Naive thymus-derived CD4-positive, alpha-beta T cell (primary cell): ENCODE measurements at places on chromosomes 12 and 14. TPM values are rescaled to one million over a fixed set of nuclear protein-coding genes. Genes with fewer than 3 reads are reported as not detected.

- no peaks in the 10 kb centered on the region for H3K4me1 ChIP-seq
- H3K4me3 ChIP-seq: no peak overlapping the region
- H3K36me3 ChIP-seq: no peaks in the 10 kb centered on the region
Measured at GRCh38 chr14:60196291-60196690, 31.1 kb upstream of the DHRS7 start.

GRCh38 chr14:66069830-66070541, 416.2 kb upstream of the CCDC196 start:
- no peak overlapping the region for H3K4me3 ChIP-seq
- DNase-seq: no peak
- H3K36me3 ChIP-seq: no peaks in the 10 kb centered on the region
- no peak overlapping the region for H3K27ac ChIP-seq
- H3K4me1 ChIP-seq: no peaks in the 10 kb centered on the region

DNA sequence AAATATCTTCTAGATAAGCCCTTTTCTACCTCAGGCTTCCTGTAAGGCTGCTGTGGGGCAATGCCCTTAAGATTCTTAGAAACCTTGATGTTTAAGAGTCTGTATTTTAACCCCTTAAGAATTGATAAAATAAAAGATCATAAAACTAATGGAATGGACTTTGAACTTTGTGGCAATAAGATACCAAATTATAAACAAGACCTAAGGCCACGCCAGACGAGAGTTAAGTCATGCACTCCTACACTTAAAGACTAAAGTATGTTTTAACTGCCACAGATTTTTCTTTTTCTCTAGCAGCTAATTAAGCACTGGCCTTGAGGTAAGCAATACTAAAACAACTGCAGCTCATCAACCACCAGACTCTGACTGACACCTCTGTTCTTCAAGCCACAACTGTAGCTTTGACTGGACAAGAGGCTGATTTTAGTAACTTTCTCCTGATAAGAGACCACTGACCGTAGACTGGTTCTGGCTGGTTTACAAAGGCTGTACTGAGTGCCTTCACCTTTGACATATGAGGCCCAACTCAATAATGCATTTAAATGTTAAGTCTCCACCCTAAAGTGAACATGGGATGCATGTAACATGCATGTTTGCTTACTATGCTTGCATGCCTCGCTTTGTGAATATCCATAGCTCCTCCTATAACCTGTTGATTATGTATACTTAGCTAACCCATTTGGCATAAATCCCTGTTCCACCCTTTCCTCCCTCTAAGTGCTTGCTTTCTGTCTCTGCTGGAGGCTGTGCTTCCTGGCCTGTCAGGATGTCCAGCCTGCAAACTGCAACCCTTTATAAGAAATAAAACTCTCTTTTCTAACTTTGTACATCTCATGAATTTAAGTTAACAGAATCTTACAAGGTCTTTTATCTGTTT, 71.9 kb downstream of the KLHL28 start:
- H3K36me3 ChIP-seq: no peaks in the 10 kb centered on the region
- H3K27ac ChIP-seq: no peak overlapping the region
- H3K4me3 ChIP-seq: no peak overlapping the region
- H3K27me3 ChIP-seq: no peaks in the 10 kb centered on the region
- no peaks in the 10 kb centered on the region for H3K4me1 ChIP-seq

- no peak overlapping the region for H3K27ac ChIP-seq
- H3K27me3 ChIP-seq: peaks cover 3% of the 10 kb centered on the region
- H3K36me3 ChIP-seq: no peaks in the 10 kb centered on the region
- DNase-seq: no peak
Measured at GRCh38 chr12:121364683-121365121, 12.5 kb upstream of the ANAPC5 start.

DNA sequence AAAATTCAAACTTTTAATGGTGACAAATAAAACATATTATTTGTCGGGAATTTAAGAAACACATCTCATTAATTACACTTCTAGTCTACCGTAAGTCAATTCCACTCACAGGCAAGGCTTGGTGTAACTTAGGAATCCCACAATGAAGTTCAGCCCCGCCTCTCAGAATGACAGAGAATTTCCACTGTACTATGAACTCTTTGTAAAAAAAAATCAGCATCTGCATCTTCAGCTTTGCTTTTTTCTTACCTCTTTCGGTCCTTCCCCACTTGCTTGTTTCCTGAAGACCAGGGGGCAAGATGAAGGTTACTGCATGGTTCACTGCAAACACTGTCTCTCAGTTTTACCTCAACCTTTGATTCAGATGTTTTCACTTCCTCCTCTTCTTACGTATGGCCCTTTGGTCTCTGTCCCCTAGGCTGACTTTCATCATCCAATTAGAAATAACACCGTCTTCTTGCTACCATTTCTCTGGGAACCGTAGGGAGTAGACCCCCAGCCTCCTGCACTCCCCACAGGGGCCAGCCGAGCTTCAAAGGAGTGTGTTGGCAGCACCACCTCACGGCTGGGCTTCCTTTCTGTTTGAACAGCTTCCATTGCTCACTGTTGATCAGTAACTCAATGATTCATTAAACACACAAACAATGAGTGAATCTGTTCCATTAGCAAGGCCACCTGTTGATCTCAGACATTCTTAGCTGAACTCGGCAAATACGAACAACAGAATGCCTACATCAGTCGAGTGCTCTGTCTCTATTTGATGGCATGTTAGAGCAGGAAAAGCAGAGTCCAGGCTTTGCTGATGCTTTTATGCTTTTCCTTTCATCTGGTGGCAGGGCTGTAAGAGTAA, 343.0 kb downstream of the BMP4 start:
- H3K36me3 ChIP-seq: no peaks in the 10 kb centered on the region
- no peak overlapping the region for H3K27ac ChIP-seq
- H3K27me3 ChIP-seq: no peaks in the 10 kb centered on the region
- no peaks in the 10 kb centered on the region for H3K4me1 ChIP-seq
- H3K4me3 ChIP-seq: no peak overlapping the region
- no peak for DNase-seq

DNA sequence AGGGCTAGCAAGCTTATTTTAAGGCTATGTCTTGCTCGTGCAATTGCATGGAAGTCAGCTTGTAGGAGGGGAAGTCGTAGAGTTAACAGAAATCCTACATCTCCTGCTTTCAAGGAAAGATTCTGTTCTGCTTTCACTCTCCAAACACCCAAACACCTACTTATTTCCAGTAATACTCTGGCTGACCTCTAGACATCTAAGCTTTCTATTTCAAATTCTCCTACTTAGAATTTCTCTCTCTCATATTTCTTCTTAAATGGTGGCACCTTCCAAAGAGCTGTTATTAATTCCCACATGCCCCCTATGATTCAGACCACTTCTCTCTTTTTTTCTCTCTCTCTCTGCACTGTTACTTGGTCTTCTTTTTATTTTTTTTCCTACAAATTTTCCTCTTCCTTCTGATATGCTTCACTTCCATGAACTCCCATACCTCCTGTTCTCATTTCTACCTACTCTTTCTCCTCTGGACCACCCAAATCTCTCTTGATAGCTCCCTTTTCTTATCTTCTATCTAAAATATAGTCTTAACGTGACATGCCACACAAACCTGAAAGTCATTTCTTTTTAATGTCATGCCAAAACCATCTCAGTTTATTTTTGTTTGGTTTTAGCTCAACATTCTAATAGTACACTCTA, 90.8 kb downstream of the RPS6KA5 start:
- no peak overlapping the region for H3K27ac ChIP-seq
- no peaks in the 10 kb centered on the region for H3K27me3 ChIP-seq
- H3K36me3 ChIP-seq: no peaks in the 10 kb centered on the region
- H3K4me3 ChIP-seq: no peak overlapping the region
- H3K4me1 ChIP-seq: no peaks in the 10 kb centered on the region

GRCh38 chr12:116594325-116595038, 35.3 kb downstream of the MAP1LC3B2 start:
- H3K4me3 ChIP-seq: peak overlapping the region; percentile 5
- H3K36me3 ChIP-seq: no peaks in the 10 kb centered on the region
- H3K4me1 ChIP-seq: peaks cover 32% of the 10 kb centered on the region
- peak; percentile 38 for DNase-seq

DNA sequence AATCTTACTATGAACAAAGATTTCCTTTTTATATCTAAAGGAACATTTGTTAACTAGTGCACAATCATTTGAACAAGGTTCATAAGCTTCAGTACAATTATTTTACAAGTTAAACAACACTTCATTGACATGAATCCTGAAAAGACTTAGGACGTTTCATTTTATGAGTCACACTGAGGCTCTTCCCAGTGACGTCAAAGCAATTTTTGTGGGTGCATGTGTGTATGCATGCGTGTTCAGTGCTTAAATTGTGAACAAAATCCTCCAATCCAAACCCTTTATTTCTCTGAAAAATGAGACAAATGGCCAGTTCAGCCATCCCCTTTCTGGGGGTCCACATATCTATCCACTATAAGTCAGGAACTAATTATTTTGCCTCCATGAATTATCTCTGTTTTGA, 2.9 kb downstream of the LMNTD1 start:
- H3K27ac ChIP-seq: no peak overlapping the region
- H3K36me3 ChIP-seq: no peaks in the 10 kb centered on the region
- H3K27me3 ChIP-seq: no peaks in the 10 kb centered on the region
- no peaks in the 10 kb centered on the region for H3K4me1 ChIP-seq
- H3K4me3 ChIP-seq: no peak overlapping the region
- no peak for DNase-seq

DNA sequence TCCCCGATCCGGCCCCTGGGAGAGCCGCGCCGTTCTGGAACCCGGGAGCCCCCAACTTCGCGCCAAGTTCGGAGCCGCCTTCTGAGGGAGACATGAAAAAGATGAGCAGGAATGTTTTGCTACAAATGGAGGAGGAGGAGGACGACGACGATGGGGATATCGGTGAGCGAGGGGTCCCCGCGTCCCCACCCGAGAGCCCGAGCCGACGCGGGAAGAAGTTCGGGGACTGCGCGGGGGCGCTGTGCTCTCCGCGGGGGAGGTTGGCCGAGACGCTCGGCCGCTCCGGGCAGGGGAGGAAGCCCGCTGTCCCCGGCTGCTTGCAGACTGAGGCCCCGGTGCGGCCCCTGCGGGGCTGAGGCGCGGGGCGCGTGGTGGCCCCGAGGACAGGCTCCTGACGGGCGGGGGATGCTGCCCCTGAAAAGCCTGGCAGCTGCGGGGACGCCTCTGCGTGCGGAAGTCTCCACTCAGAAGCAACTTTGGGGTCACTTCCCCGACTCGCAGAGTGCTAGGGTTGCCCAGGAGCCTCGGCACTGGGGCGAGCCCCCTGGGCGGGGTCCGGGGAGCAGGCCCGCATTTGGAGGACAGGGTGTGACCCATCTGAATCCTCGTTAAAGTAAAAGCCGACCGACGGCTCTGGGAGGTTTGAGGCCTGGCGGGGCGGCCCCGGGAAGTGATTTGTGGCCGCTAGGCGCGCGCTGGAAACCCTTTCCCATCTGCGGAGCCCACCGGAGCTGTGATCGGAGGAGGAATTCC, 511 bp downstream of the ANO6 start:
- peaks cover 13% of the 10 kb centered on the region for H3K36me3 ChIP-seq
- H3K27me3 ChIP-seq: no peaks in the 10 kb centered on the region
- peak; percentile 66 for DNase-seq
- peak overlapping the region; percentile 69 for H3K27ac ChIP-seq

- H3K36me3 ChIP-seq: no peaks in the 10 kb centered on the region
- no peak overlapping the region for H3K27ac ChIP-seq
- H3K27me3 ChIP-seq: no peaks in the 10 kb centered on the region
- no peak for DNase-seq
- no peaks in the 10 kb centered on the region for H3K4me1 ChIP-seq
- H3K4me3 ChIP-seq: no peak overlapping the region
Measured at GRCh38 chr14:96920023-96920422, 122.8 kb downstream of the VRK1 start.

- no peak overlapping the region for H3K4me3 ChIP-seq
- H3K4me1 ChIP-seq: no peaks in the 10 kb centered on the region
Measured at GRCh38 chr14:94282991-94283723, 9.9 kb downstream of the SERPINA10 start.

- H3K27me3 ChIP-seq: peaks cover 2% of the 10 kb centered on the region
- no peaks in the 10 kb centered on the region for H3K36me3 ChIP-seq
- no peak overlapping the region for H3K27ac ChIP-seq
Measured at GRCh38 chr12:6262623-6263022, 47.9 kb upstream of the PLEKHG6 start.

- no peak for DNase-seq
- H3K36me3 ChIP-seq: peaks cover 4% of the 10 kb centered on the region
- no peaks in the 10 kb centered on the region for H3K27me3 ChIP-seq
- peaks cover 6% of the 10 kb centered on the region for H3K4me1 ChIP-seq
Measured at GRCh38 chr12:96219700-96220206, 25.6 kb downstream of the ELK3 start.

- H3K36me3 ChIP-seq: no peaks in the 10 kb centered on the region
- no peak overlapping the region for H3K27ac ChIP-seq
- no peak overlapping the region for H3K4me3 ChIP-seq
- no peaks in the 10 kb centered on the region for H3K27me3 ChIP-seq
Measured at GRCh38 chr12:116996621-116997020, 85.9 kb downstream of the FBXW8 start.

DNA sequence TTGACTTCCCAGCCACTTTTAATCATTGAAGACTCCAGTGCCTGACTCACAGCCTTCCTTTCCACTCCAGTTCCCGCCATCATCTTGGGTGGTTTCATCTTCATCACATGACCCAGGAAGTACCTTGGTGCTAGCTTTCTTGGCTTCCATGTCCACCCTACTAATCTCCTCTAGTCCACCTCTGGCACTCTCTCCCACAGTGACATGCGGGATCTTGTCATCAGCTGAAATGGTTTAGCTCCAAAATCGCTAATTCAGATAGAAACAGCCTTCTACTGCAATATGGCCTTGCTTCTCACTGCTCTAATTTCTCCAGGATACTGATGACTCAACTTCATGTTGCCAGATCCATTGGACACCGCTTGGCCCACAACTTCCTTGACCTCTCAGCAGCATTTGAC, 24.5 kb downstream of the WDR20 start:
- no peaks in the 10 kb centered on the region for H3K36me3 ChIP-seq
- H3K4me3 ChIP-seq: no peak overlapping the region
- DNase-seq: no peak
- H3K27me3 ChIP-seq: no peaks in the 10 kb centered on the region
- no peak overlapping the region for H3K27ac ChIP-seq

GRCh38 chr12:42373669-42374068, 47.7 kb downstream of the PPHLN1 start:
- DNase-seq: no peak
- H3K27ac ChIP-seq: no peak overlapping the region
- H3K36me3 ChIP-seq: no peaks in the 10 kb centered on the region
- H3K27me3 ChIP-seq: no peaks in the 10 kb centered on the region

GRCh38 chr12:78060186-78060585, 229.5 kb downstream of the NAV3 start:
- no peak overlapping the region for H3K4me3 ChIP-seq
- no peaks in the 10 kb centered on the region for H3K27me3 ChIP-seq
- no peaks in the 10 kb centered on the region for H3K36me3 ChIP-seq
- H3K4me1 ChIP-seq: no peaks in the 10 kb centered on the region

NID2 gene
- polyA plus RNA-seq: 0.35 TPM

EFS gene
- not detected for polyA plus RNA-seq
